Effector memory CD4-positive, alpha-beta T cell (primary cell): ENCODE measurements at places on chromosomes 11 and 22.

DNA sequence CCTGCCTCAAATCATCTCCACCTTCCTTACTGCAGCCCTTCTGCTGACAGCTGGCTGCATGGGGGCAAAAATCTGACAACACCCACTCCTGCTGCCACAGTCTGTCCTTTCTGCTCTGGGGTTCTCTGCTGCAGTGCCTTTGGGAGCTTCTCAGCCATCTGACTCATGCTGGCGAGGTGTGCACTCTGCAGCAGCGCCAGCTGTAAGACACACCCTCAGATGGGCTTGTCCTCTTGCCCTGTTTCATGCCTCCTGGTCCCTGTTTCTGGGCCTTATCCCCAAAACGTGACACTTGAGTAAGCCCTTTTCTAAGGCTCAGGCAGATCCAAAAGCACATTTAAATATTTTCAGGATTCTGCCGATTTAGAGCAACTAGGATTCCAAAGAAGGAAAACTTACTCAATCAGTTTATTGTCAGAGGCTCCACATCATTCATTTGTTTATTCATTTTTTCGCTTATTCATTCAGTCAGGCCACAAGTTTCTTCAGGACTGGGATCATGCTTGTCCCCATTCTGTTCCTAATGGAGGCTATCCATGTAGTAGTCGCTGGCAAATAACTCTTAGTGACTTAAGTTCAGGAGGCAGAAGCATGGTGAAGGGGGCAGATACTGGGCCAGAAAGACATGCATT lies 60.2 kb downstream of the SMIM38 start:
- no peak for DNase-seq

DNA sequence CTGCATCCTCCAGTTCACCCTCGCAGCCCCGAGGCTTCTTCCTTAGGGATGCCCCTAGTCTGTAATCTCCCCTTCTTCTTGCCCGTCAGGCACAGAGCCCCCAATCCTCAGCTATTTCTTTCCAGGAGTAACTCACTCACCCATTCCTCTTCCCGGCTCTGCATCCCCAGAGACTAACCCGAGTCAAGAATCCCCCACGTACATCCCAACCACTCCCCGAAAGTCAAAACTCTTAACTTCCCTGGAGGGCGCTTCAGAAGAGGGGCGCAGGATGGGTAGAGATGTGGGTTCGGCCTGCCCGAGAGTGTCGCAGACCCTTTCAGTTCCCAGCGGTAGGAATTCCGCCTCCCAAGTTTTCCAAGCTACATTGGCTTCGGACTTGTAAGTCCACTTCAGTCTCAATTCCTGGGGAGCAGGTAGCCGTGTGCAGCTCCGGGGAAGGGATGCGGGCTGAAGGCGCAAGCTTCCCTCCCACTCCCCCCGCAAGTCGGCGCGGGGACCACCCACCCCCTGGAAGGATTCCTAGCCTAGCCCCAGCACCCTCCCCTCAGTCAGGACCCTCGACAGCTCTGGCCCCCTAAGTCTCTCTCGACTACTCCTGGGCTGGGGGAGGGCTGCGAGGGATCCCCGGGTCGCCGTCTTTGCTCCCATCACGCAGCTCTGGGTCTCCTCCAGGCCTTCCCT lies 871 bp downstream of the BDNF start:
- DNase-seq, result no peak

DNA sequence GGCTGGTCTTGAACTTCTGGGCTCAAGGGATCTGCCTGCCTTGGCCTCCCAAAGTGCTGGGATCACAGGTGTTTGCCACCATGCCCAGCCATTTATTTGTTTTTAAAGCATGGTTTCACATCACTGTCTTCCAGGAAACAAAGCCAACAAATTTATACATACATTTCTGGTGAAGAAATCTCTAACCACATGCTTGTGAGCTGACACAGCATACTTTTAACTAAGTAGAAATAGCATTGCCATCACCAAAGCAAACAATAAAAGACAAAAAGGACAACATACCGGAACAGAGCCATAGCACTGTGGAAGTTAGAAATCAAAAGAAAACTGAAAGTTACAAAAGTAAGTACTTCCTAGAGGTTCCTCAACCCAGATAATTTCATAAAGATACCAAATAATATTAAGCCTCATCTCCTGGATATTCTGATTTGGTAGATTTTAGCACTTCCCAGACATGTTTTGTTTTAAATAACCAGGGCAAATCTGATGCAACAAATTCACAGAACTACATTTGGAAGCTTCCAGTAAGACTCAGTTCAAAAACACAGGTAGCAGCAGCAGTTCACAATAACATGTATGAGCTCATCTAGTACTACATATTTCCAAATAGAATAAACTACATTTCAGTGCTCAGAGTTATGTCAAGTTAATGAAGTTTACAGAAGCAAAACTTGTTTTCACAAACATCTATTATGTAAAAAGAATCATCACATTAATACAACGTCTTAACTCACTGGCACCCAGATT lies 70.6 kb downstream of the RRAS2 start:
- no peak for DNase-seq

DNA sequence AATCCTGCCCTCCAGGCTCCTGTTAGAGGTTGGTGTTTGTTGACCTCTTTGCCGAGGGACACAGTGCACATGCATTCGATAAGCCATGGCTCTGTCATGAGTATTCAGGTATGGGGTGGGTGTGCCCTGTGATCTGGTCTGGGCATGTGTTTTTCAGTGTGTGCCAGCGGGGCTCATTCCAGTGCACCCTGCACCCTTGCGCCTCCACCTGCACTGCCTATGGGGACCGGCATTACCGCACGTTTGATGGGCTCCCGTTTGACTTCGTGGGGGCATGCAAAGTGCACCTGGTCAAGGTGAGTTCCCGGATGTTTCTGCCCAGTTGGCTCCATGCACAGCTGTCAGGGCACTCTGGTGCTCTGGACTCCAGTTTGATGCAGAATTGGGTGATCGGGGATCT lies 44.2 kb downstream of the OTOG start:
- DNase-seq, result no peak

GRCh38 chr22:27115816-27116256 lies 458.4 kb downstream of the MIAT start:
- no peak for DNase-seq

DNA sequence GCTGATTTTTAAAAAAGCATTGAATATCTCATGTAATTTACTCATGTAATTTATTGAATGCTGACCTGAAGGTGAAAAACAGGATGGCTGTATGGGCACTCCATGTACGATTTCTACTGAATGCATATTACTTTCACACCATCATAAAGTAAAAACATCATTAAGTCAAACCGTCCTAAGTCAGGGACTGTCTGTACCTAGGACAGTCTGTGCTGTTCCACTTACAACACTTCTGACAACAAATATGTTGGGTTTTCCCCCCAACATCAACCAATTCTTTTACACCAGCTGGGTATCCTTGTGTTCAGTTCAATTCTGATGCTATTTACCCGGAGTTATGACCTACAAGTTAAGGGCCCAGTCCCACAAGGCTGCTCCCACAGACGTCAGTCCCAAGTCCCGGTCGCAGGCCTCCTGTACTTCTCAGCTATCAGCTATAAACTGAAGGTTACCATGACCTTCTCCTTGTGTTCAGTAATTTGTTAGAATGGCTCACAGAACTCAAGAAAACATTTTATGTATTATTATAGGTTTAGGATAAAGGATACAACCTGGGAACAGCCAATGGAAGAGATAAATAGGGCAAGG lies 17.0 kb downstream of the UVRAG start:
- no peak for DNase-seq

GRCh38 chr11:131483453-131483852 lies 113.0 kb downstream of the NTM start:
- no peak for DNase-seq

GRCh38 chr11:19382131-19382611 lies 141.4 kb upstream of the E2F8 start:
- no peak for DNase-seq

DNA sequence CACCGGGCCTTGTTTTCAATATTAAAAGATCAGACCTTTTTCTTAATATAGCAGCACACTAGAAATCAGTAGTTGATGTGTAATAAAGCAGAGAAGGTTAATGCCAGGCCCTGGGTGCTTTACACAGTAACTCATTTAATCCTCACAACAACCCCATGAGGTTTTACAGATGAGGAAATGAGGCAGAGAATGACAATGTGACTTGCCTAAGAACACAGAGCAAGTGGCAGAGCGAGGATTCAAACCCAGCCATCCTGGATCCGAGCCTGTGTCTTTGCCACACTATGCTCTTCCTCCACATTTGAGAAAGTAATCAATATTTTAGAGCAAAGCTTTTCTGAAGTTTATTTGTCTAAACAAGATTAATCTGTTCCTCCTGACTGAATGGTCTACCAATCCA lies 7.2 kb downstream of the JAML start:
- no peak for DNase-seq

GRCh38 chr22:33302049-33302545 lies 243.9 kb upstream of the SYN3 start:
- no peak for DNase-seq

DNA sequence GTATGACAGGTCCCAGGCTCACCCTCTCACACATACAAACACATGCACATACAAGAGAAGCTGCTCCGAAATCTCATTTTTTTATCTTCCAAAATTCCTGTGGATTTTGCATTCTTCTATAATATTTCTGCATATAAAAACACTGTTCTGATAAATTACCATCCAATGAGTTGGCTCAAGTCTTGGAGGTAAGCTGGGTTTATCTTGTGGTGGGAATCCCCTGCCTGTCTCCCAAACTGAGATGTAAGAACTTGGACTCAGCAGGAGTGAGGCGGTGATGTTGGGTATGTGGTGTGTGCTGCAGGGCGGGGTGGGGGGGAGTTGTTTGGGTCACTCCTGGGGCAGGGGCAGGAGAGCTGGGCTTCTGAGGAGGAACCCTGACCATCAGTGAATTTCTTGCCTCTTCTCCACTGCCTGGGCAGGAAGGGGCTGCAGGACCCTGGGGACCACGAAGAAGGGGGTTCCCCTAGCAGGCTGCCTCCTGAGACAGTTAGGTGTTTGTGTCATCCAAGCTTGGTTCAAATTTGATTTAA lies 6.8 kb upstream of the P2RY6 start:
- no peak for DNase-seq

DNA sequence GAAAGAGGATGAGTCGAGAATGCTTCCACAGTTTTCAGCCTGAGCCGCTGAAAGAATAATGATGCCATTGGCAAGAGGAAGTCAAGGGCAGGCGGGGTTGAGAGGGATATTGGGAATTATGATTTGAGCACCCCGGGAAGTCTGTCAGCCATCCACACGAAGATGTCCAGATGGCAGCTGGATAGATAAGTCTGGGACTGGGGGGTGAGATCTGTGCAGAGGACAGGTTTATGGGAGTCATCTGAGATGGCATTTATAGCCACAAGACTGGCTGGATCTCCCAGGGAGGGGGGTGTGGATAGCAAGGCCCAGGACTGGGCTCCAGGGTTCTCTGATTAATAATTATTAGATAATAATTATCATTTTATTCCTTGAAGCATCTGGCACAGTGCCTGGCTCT lies 5.1 kb upstream of the STIP1 start:
- DNase-seq, result no peak

GRCh38 chr22:37362621-37363020 lies 64.7 kb downstream of the ELFN2 start:
- no peak for DNase-seq

DNA sequence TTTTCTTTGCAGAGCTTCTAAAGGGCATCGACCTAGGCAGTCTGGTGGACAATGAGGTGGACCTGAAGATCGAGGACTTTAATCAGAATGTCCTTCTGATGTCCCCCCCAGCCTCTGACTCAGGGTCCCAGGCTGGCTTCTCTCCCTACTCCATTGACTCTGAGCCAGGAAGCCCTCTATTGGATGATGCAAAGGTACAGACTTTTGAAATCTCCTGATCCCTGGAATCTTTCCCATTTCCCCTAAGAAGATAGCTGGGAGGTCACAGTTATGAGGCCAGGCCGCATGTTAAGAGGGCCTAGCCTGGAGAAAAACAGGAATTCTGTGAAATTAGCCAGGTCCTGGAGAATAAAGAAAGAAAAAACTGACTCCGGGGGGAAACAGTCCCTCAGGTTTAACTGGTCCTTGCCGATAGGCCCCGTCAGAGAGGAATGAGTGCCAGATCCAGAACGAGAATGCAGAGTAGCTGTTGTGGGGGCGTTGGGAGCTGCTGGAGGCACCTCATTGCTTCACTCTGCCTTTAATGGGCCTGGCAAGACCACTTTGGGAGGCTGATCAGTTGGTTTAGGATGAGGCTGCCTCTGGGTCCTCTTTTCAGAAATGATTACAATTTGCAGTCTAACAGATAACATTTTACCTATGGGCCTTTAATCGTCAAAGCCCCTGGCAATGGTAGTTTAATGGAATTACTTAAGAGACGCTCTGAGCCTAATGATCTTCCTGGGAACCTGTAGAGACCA lies 39.2 kb downstream of the SHISA8 start:
- no peak for DNase-seq

DNA sequence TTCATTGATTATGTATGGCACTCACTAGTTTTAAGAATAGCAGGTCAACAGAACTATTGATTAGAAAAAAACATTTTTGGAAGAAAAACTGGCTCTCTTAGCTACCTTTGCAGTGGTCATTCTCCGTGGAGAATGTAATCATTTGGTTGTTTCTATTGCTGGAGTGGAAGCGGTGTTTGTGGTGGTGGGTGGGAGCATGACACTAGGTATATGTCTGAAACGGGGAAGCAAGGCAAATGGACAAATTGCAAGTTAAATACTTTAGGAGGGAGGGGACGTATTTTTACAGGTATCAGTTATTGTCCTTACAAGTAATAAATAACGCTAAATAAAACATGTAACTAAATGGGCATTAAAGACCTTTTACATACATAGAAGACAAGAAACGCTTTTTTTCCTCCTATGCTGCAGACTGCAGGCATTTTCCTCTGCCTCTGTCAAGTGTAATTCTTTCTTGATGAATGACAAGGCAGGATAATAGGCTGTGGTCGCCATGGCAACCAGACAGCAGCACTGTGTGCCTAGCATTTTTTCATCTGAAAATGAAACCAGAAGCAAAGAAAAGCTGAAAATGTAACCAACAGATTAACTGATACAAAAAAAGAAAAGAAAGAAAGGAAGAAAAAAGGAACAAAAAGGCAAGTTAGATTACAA lies 46.2 kb downstream of the BLID start:
- no peak for DNase-seq

DNA sequence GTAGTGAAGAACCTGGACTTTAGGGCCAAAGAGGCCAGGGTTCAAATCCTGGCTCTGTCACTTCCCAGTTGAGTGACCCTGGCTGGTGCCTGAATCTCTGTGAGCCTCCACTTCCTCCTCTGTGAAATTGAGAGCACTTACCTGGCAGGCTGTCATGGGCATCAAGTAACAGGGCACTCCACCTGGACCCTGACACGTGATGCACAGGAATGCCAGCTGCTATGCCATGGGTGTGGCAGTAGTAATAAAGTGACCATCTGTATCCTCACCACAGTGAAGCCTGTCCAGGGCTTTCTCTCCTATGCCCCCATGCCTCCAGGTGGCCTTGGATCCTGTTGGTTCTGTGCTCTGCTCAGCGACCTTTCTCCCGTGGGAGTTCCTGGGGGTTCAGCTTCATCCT lies 29.8 kb upstream of the PPP6R3 start:
- no peak for DNase-seq

DNA sequence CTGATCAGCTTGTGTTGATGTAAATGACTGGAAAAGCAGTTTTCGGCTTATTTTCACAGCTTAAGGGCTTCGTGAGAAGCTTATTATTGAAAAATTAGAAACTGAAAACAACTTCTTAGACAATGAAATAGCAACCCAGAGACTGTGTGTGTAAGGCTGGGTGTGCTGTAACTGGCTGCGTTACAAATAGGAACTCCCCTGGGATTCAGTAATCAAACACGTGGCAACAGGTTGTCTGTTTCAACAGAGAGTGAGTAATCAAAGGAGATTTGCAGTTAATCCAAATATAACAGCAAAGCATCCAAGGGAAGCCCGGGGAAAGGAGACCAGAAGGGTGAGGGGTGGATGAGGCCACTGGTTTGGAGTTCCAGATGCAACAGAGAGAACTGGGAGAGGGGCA lies 19.2 kb downstream of the NTM start:
- DNase-seq, result no peak

- no peak for DNase-seq
These were observed 17.1 kb downstream of the MARK2 start for GRCh38 chr11:63855975-63856374.
